ENCODE measurements at places on chromosomes 7 and 10. TPM values are rescaled to one million over a fixed set of nuclear protein-coding genes. Genes with fewer than 3 reads are reported as not detected.

CPN1 gene
- 0.69 TPM for total RNA-seq

DNA sequence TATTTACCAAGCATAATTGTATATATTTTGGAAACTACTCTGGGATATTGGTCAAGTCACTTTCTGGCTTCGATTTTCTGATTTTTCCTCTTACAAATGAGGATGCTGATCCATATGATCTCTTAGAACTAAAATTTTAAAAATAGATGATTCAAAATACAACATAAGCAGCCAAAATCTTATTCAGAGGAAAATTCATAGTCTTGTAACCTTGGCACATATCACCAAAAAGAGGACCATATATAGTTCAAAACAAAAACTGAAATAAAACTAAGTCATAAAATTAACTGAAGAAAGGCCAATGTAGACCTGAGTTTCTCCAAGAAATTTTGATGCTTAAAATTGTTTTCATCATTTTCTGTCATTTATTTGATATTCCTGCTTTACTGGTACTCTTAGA is 768.3 kb downstream of the SORCS3 start:
- no peak for DNase-seq

FOXI2 gene
- 0.17 TPM for total RNA-seq

AKR1E2 gene
- total RNA-seq = 10.4 TPM

PLEKHA1 gene
- 119 TPM for total RNA-seq

- no peak for DNase-seq
These were observed 4.6 kb upstream of the OR2A14 start for GRCh38 chr7:144118341-144118740.

IFIT1B gene
- total RNA-seq = 1.4 TPM

CLCN1 gene
- total RNA-seq = 0.28 TPM

DNA sequence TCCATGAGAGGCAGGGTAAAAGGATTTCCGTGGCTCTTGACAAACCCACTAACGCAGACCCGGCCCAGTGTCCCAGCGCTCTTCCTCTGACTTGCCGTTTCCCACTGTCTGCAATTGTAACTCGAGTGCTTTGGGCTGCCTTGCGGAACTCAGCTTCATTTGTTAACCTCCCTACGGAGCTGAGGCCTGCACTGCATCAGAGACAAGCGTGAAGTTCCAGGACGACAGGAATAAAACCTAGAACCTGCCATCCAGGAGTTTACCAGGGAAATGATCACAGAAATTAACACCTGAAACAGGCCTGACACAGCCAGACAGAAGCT is 76.2 kb downstream of the SFMBT2 start:
- no peak for DNase-seq

RABGEF1 gene
- 29.6 TPM for total RNA-seq

- DNase-seq = no peak
These were observed 187.8 kb downstream of the NPSR1 start for GRCh38 chr7:34845666-34846361.

- DNase-seq = no peak
These were observed 87.0 kb downstream of the HGF start for GRCh38 chr7:81682873-81683272.

C10orf105 gene
- total RNA-seq = 4.6 TPM

- peak; percentile 33 for DNase-seq
These were observed 323.4 kb downstream of the PARD3 start for GRCh38 chr10:34491678-34492077.
